Glomerular endothelial cell (primary cell): ENCODE measurements at places on chromosomes 6 and 20.

- DNase-seq: no peak
Observed at GRCh38 chr6:142861711-142862110, 83.3 kb downstream of the HIVEP2 start.

DNA sequence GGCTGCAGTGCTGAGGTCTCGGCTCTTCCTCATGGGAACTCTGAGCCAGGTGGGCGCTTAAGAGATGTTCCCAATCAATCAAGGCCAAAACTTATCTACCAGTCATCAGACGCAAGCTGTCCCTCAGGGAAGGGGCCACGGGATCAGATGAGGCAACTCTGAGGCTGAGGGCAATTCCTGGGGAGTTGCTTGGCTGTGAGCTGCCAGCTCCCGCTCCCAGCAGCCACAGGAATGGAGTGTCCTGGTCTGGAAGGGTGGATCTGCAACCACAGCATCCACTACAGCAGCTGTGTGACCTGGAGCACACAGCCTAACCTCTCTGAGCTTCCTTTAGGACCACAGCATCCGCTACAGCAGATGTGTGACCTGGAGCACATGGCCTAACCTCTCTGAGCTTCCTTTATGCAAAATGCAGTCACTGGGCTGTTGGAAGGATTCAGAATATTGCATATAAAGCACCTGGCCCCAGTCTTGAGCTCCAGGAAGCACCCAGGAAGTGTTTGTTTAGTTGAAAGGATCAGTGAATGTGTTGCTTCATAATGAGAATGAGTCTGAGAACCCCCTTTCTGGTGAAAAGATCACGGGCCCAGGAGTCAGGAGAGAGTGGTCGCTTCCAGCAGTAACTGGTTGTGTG, 60.9 kb downstream of the TFAP2C start:
- no peak for DNase-seq

- no peak for DNase-seq
Observed at GRCh38 chr6:45795678-45796077, 220.0 kb downstream of the CLIC5 start.

GRCh38 chr6:52839124-52840055, 1.2 kb downstream of the GSTA5 start:
- peak; percentile 23 for DNase-seq

GRCh38 chr6:8865451-8865850, 430.1 kb upstream of the SLC35B3 start:
- no peak for DNase-seq

GRCh38 chr20:32457479-32457986, 99.4 kb downstream of the ASXL1 start:
- DNase-seq: no peak

DNA sequence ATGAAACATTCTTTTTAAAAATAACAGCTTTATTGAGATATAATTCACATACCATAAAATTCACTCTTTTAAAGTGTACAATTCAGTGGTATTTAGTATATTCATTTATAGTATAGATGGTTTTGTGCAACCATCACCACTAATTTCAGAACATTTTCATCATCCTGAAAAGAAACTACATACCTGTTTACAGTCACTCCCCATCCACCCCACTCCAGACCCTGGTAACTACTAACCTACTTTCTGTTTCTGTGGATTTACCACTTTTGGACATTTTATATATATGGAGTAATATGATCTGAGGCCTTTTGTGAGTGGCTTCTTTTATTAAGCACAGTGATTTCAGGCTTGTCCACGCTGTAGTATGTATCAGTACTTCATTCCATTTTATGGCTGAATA, 2.5 kb upstream of the TMEM217 start:
- no peak for DNase-seq

GRCh38 chr20:32447136-32448027, 89.3 kb downstream of the ASXL1 start:
- no peak for DNase-seq

GRCh38 chr20:36572701-36573102, 695 bp upstream of the TGIF2 start:
- no peak for DNase-seq

DNA sequence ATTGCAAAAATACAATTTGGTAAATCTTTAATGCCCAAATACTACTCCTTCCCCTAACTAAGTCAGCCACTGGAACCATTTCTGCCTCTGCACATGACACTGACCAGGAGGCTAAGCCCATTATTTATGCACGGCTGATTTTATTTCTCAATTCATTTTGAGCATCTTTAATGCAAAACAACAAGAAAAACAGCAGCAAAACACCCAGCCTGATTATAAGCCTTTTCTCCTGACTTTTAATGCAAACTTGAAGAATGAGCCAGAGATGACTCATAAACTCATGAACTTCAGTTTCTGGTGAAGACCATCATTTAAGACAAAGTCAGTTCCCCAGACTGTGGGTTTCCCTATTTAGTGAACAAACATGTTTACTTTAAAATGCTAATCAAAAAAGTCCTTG, 51.6 kb downstream of the CYP24A1 start:
- DNase-seq: no peak

- DNase-seq: no peak
Observed at GRCh38 chr6:85390775-85391174, 59.1 kb upstream of the NT5E start.

GRCh38 chr6:129552413-129552812, 157.6 kb downstream of the ARHGAP18 start:
- DNase-seq: no peak

DNA sequence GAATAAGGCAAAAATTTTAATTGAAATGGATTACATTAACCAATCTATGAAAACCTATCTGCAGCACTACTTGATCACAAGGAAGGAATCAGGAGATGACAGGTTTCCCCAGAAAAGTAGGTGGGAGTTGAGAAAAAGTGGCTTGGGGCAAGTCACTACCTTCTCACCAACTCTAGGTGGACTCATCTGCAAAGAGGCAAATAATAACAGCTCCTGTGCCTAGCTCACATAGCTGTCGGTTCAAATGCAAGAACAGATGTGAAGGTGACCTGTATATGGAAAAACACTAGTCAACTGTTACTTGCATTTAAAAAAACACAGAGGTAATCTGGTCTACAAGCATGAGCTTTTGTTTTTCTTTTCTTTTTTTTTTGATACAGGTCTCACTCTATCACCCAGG, 67.2 kb downstream of the POPDC3 start:
- no peak for DNase-seq

GRCh38 chr6:50826803-50827202, 8.1 kb downstream of the TFAP2B start:
- DNase-seq: no peak

DNA sequence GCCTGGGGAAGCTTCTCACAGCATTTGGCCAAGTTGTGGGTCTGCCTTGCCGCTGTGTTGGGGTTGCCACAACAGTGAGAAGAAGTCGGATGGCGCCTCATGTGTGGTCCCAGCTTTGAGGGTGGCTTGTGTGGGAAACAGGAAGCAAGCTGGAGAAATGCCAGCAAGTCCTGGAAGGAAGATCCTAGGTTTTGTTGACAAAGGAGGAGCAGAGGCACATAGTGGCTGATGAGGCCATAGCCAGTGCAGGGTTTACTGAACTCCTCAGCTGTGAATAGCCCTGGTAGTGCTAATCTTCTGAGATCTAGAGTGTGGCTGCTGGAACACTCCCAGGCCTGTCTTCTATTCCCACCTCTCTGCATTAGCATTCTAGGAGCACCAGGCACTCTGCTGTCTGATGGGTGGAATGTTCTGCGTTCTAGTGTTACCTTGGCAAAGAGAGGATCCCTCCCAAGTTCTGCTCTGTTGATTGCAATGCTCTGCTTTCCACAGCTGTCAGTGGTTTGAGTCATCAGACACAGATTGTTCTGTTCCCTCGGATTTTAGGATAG, 25.2 kb downstream of the SNPH start:
- DNase-seq: peak; percentile 25

DNA sequence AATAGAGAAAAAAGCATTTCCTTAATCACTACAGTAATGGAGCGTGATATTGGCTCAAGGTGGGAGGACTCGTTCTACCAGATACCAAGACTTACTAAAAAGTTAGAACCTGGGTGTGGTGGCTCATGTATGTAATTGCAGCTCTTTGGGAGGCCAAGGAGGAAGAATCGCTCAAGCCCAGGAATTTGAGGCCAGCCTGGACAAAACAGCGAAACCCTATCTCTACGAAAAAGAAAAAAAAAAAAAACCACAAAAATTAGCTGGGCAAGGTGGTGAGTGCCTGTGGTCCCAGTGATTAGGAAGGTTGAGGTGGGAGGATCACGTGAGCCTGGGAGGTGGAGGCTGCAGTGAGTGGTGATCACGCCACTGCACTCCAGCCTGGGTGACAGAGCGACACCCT, 24.0 kb upstream of the ATRN start:
- DNase-seq: no peak

- DNase-seq: no peak
Observed at GRCh38 chr20:63548542-63548941, 993 bp upstream of the SRMS start.

DNA sequence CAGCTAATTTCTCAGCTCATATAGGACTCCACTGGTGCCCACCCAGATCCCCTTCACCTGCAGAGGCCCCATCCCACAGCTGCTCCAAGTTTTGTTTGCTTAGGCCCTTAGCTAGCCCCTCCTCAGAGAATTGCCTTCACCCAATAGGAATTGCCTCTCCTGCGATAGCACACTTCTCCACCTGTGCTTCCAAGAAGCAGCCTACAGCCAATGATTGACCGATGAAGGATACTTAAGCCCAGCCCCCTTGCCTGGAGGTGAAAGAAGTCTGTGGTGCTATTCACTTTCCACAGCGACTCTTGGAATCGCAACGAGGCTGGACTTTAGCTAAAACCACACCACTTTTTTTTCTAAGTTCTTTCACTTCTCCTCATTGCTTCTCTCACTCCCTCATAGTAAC, 353.2 kb upstream of the BTBD3 start:
- no peak for DNase-seq

- no peak for DNase-seq
Observed at GRCh38 chr20:7754102-7754501, 186.2 kb downstream of the HAO1 start.

DNA sequence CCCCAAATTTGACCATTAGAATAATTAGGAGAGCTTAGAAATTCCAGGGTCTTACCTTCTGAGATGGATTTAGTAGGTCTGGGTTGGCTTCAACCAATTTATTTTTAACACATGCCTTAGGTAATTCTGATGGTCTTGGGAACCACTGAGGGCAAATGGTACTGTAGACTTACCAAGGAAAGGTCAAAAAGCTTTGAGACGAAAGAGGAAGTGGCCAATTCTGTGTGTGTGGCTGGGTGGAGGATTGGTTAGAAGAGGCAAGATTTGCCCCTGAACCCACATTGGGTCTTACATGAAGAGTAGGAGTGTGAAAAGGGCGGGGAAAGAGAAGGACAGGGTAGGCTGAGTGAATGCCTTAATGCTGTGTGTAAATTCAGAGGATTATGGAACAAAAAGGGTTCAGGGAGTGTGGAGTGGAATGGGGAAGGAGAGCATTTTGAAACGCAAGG, 2.7 kb downstream of the ITCH start:
- DNase-seq: no peak

- no peak for DNase-seq
Observed at GRCh38 chr6:169320013-169320412, 66.4 kb upstream of the THBS2 start.

DNA sequence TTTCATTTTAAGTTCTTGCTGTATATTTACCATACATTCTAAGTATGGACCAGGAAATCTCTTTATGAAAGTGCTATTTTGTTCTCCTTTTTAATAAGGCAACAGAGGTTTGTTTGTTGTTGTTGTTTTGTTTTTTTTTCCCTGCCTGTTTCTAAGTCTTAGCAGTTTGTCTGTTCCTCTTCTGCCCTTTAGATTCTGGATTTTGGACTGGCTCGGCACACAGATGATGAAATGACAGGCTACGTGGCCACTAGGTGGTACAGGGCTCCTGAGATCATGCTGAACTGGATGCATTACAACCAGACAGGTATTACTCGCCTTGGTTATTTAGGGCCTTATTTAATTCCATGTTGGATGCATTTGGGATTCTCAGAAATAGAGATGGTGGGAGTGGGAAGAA, 48.0 kb downstream of the MAPK14 start:
- no peak for DNase-seq

DNA sequence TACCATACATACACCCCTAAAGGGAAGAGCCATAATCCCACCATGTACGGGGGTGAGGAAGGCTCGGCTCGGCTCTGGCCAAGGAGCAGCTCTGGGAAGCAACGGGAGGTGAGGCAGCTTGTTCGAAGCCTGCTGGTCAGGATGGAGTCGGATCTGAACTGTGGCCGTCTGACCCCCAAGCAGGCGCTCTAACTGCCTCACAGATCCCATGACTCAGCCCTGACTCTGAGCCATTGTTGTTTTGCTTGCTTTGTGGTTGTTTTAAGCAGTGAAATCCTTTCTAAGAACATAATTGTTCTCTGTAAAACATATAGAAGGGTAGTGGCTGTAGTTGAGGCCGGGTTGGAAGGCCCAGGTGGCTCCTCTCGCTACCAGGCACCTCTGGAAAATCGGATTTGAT, 10.9 kb downstream of the C6orf132 start:
- no peak for DNase-seq

- no peak for DNase-seq
Observed at GRCh38 chr6:164303102-164303964, 888.8 kb downstream of the QKI start.

DNA sequence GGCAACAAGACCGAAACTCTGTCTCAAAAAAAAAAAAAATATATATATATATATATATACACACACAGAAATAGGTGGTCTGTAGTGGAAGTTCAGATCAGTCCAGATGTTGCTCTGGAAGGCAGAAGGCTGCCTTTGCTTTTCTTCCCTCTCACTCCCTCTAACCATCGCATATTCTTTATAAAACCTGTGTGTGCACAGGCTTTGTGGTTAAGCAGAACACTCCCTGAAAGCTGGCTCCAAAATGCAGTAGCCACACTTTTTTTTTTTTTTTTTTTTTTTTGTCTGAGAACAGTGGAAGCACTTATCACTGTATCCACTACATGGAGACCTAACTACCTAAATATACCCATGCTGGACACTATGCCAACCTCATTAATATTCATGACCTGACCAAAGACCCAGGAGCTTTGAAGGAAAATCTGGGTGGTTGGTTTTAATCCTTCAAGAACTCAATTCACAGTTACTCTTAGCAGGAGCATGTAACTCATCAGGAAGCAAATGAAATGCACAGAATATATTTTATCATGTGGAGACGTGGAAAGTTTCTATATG, 20.0 kb upstream of the GFOD1 start:
- no peak for DNase-seq

- no peak for DNase-seq
Observed at GRCh38 chr6:42236682-42237473, 19.2 kb upstream of the MRPS10 start.

DNA sequence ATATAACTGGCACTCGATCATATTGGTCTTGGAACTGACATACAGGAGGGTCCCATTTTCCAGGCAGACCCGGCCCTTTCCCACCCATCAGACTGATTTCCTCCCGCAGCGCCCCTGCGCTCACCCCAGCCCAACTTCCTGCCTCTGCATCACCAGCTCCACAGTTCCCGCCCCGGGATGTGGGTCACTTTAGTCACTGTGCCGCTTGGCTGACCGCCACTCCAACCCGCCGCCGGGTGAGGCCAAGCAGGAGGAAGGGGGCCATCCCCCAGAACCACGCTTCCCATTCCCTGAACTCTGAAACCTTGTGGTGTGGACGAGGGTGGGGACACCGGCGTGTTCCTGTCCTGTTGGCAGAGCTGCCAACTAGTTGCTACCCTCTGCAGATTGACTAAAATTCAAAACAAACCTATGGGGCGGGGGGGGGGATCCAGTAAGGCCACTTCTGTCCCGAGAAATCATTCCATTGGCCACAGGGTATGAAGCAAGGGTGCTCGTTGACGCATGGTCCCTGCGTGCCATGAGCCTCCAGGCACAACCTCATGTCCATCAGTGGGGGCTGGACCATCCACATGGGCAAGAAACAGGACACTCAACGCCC, 12.3 kb downstream of the TGM2 start:
- no peak for DNase-seq
